ENCODE measurements at places on chromosomes 4 and X.

DNA sequence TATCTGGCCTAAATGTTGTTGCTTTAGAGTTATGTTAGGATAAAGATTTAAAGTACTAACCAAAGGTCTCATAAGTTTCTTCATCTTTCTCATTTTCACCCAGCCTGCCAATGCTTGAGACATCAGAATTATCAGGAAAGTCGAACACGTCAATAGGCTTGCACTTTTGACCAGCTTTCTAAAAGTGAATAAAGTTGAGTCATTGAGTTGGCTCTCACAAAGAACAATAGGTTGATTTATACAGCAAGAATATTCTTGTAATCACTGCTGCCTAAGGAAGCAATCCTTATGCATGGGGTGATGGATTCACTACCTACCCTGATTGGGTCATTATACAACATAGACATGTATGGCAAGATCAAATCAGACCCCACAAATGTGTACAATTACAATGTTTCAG is 5.0 kb downstream of the CENPU start:
- DNase-seq, result no peak

- DNase-seq, result no peak
These were observed 20.8 kb upstream of the TMEM128 start for GRCh38 chr4:4268776-4269175.

DNA sequence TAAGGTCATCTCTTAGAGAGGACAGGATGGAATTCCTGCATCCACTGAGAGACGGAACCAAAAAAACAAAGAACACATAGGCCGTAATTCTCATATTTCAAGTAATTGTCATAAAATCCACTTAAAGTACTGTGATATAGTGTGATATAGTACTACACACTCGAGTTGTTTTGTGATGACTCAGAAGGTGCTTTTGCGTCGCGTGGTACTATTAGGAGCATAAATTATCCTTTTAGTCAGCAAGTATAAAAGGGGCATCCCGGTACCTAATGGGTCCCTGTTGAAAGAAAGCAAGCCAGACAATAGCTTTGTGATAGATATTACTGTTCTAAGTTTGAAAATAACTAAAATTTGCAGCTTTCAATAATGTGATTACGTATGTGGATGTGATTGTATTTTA is 55.3 kb downstream of the GPR143 start:
- no peak for DNase-seq

DNA sequence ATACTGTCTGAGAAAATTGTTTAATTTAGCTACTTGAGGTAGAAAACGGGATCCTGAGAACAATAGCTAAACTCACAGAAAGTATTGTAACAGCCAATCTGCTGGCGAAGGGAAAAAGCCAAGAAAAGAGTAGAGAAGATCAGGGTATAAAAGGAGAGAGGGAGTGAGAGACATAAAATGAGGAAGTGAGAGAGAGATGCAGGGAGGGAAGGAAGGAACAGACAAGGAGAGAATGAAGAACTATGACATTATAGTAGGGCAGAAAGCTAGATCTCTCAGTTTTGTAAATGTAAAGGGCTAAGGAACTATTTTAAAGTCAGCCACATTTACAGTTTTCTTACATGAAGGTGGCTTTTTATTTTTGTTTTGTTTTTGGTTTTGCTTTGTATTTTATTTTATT is 1.6 kb upstream of the GIMD1 start:
- no peak for DNase-seq

DNA sequence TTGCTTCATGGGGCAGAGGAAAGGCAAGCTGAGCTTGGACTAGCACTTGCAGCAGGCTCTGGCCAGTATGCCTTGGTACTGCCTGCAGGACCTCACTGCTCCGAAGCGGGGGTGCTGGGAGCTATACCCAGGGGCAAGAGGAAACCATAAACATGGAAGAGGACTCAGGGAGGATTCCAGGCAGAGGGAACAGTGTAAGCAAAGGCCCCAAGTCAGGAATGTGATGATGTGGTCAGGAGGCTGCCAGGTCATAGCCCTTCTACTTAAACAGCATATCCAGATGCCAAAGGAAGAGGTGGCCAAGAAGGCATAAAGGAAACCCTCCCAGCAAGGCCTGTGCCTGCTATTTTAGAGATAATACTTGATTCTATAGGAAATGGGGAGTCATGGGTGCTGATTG is 31.1 kb downstream of the RAB40AL start:
- DNase-seq, result peak; percentile 81

GRCh38 chr4:55078987-55079386 is 46.4 kb downstream of the KDR start:
- peak; percentile 70 for DNase-seq

- DNase-seq, result no peak
These were observed 15.5 kb upstream of the IGBP1 start for GRCh38 chrX:70117738-70118137.

GRCh38 chrX:19743386-19743785 is 144.0 kb downstream of the SH3KBP1 start:
- no peak for DNase-seq

DNA sequence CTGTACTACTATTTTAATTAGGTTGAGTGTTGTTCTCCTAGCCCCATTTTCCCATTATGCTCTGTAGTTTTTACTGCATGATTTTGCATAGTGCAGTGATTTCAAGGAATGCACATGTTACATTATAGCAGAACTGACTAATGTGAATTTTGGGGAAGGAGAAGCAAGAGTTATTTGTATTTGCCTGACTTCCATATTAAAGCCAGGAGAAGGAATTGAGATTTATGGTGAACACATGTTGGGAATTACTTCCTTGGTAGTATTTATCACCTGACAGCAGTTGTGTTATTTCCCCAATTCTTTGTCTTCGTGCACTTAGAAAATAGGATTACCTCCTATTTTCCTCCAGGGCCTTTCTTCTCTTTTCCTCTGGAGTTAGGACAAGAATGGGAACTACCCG is 3.2 kb downstream of the TMEM144 start:
- no peak for DNase-seq

DNA sequence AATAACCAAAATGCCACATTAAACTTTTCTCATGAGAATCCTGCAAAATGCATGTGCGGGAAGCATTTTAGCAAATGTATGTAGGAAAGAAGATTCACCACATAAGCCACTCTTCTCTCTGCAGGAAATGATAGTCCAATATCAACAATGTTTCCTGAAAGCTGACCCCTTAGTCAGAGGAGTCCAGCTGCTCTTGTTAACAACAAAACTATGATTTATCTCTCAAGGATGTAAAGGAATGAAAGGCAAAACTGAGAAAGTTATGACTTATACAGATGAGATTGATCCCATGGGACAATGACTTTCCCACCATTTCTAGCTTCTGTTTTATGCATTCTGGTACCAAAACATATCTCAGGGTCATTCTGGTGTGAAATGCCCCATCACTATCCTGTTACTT is 125.0 kb upstream of the EDNRA start:
- peak; percentile 97 for DNase-seq

GRCh38 chrX:55787727-55788126 is 70.2 kb downstream of the RRAGB start:
- DNase-seq, result no peak

DNA sequence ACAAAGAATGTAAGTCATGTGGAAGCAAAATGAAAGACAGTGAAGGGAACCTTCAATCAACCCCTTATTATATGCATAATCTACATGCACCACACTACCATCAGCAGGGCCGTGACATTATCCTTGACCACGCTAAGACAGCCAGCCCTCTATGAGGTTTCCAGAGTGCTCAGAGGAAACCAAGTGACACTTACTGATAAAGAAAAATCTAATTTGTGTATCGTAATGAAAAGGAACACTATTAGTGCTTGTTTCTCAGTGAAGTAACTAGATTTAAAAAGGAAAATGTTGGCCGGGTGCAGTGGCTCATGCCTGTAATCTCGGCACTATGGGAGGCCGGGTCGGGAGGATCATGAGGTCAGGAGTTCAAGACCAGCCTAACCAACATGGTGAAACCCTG is 56.4 kb downstream of the ABCG2 start:
- no peak for DNase-seq

- DNase-seq, result no peak
These were observed 57.3 kb upstream of the WDR19 start for GRCh38 chr4:39124885-39125599.

DNA sequence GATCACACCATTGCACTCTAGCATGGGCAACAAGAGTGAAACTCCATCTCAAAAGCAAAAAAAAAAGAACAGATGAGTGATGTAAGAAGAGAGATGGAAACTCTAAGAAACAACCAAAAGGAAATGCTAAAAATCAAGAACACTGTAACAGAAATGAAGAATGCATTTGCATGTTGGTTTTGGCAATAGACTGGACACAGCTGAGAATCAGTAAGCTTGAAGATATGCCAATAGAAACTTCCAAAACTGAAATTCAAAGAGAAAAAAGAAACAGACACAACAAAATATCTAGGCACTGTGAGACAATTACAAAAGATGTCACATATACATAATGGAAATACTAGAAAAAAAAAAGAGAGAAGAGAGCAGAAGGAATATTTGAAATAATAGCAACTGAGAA is 93.7 kb downstream of the BEND2 start:
- no peak for DNase-seq

DNA sequence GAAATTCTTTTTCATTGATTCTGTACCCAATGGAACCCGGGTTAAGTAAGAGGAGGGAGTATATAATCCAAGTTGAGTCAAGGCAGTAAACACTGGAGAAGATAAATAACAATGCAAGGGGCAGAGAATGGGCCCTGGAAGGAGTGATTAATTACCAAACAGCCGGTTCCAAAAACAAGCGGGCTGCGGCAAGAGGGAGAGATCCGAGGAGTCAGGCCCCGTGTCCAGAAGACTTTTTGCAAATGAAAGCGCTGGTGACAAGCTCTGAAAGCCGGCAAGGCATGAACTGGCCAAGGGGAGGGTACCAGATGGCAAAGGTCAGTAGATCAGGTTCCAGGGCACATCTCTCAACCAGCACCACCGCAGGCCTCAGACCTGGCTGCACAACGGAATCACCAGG is 294.9 kb downstream of the BCOR start:
- DNase-seq, result no peak

DNA sequence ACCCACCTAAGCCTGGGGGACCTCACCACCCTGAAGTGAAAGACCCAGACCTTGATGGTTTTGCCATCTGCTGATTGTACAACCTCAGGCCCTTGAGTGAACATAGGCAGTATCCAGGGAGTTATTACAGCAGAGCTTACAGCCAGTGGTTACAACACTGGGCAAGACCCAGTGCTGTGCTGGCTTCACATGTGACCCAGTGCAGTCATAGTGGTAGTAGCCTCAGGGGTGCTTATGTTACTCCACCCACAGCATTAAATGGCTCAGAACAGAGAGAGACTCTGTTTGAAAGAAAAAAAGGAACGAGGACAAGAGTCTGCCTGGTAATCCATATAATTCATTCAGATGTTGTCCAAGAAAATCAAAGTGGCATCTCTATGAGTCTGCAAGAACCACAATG is 45.2 kb upstream of the DACH2 start:
- DNase-seq, result no peak

DNA sequence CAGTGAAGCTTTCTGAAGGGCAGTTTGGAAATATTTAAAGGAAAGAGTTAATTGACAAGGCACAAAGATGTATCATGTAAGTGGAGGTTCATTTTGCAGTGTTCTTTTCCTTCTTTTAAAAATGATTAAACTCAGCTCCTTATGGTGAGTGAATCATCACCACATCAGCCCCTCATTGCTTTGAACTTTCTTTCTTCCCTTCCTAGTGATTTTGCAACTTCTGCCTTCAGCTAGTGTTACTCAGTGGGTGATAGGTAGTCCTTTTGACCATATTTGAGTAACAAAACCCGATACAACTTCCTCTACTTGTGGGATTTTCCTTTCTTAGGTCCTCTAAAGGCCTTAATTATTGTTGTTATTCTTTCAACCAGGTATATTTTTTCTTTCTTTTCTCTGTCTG is 8.2 kb downstream of the ZCCHC4 start:
- peak; percentile 67 for DNase-seq

GRCh38 chr4:8647626-8648025 is 55.1 kb downstream of the CPZ start:
- DNase-seq, result no peak

DNA sequence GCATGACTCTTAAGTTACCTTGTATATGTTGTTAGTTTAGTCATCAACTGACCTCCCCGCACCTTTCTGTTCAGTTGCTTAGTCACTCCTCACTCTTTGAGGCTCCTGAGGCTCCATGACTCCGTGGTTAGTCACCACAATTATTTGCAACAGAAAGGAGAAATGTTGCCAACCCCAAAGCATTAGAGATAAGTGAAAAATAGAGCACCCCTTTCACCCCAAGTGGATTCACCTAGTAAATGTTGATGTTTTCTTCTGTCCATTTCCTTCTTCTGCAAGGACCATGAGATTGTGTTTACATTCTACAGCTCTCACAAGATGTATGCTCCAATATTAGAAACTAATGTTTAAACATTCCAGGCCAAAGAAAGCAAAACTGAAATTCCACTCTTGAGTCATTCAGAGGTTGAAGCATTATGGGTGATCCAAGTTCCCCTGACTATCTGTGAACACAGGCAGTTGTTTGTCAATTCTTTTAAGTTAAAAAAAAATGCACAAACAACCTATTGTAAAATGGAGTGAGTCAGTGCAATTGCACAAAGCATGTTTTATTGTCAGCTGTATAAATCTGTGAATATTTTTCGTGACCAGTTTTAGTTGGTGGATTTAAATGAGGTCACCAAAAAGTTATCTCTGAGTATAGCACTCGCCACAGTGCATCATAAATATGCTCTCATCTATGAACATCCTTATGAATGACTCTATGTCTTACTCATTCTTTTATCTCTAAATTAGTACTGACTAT is 552.4 kb upstream of the MAGEB2 start:
- peak; percentile 78 for DNase-seq

GRCh38 chrX:24204958-24205357 is 55.4 kb downstream of the ZFX start:
- DNase-seq, result no peak

DNA sequence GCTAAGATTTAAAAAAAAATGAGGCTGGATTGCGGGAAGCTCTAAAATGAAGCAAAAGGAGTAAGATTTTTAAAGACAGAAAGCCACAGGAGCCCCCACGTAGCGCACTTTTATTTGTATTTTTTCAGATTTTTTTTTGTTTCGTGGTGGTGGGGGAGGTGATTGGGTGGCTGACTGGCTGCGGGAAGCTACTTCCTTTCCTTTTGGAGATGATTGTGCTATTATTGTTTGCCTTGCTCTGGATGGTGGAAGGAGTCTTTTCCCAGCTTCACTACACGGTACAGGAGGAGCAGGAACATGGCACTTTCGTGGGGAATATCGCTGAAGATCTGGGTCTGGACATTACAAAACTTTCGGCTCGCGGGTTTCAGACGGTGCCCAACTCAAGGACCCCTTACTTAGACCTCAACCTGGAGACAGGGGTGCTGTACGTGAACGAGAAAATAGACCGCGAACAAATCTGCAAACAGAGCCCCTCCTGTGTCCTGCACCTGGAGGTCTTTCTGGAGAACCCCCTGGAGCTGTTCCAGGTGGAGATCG is 908 bp downstream of the PCDH10 start:
- DNase-seq, result peak; percentile 24

GRCh38 chr4:108484187-108484586 is 136.2 kb upstream of the RPL34 start:
- DNase-seq, result no peak

DNA sequence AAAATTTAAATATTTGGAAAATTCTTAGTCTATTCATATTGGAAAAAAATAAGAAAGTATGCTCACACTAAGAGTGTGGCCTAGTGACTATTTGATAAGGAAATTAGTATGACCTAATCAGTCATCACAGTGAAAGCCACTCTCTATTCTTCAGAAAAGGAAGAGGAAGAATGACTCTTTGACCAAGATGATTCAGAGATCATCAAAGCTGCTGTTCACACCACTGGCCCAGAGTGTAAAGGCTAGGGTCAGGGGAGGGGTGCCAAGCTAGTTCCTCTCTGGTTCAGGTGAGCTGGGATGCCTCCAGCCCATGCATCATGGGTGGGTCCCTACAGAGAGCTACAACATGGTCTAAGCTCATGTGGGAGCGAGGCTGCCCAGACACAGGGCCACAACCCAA is 396.9 kb upstream of the NDST3 start:
- DNase-seq, result no peak

Data from EH (cell line).